Sigmoid colon (tissue), 7 donors: ENCODE measurements at places on chromosomes 6 and 20. TPM values are rescaled to one million over a fixed set of nuclear protein-coding genes. Genes with fewer than 3 reads are reported as not detected.

HLA-DQA1 gene
- polyA plus RNA-seq, result 32.4 TPM

TMEM217 gene
- polyA plus RNA-seq, result 0.60 TPM

PPP1R14C gene
- polyA plus RNA-seq, result 21.3 TPM

BNIP5 gene
- 5.5 TPM for polyA plus RNA-seq

EPPIN gene
- not detected for polyA plus RNA-seq

SUPT3H gene
- polyA plus RNA-seq, result 1.6 TPM

PBOV1 gene
- not detected for polyA plus RNA-seq

ZSCAN23 gene
- 4.2 TPM for polyA plus RNA-seq

ABHD12 gene
- polyA plus RNA-seq, result 49.0 TPM

DPPA5 gene
- polyA plus RNA-seq, result not detected

C6orf15 gene
- polyA plus RNA-seq, result not detected

PNPLA1 gene
- 0.46 TPM for polyA plus RNA-seq

ASIP gene
- not detected for polyA plus RNA-seq

TSPO2 gene
- polyA plus RNA-seq, result not detected

ZNF217 gene
- polyA plus RNA-seq, result 17.6 TPM
